ENCODE measurements at places on chromosomes 7 and 10.

GRCh38 chr7:34430456-34430855 lies 227.6 kb upstream of the NPSR1 start:
- DNase-seq, result no peak

DNA sequence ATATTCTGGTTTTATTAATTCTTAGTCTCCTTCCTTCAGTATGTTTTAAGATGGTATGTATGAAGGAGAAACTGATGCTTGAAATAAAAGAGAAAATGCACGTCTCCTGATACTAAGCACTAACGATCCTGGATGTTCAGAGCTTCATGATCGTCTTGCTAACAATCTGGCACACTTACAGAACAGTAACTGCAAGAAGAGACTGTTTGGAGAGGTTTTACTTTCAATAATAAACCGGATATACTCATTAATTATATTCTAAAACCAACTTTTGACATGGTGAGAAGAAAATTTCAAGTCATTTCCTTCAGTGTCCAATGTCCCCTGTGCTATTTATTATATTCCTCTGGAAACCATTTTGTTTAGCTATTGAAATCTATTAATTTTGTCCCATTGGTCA lies 251.0 kb downstream of the NXPH1 start:
- DNase-seq, result no peak

GRCh38 chr7:111593343-111593742 lies 31.1 kb upstream of the IMMP2L start:
- no peak for DNase-seq

GRCh38 chr10:43415544-43415943 lies 6.6 kb upstream of the HNRNPF start:
- no peak for DNase-seq

DNA sequence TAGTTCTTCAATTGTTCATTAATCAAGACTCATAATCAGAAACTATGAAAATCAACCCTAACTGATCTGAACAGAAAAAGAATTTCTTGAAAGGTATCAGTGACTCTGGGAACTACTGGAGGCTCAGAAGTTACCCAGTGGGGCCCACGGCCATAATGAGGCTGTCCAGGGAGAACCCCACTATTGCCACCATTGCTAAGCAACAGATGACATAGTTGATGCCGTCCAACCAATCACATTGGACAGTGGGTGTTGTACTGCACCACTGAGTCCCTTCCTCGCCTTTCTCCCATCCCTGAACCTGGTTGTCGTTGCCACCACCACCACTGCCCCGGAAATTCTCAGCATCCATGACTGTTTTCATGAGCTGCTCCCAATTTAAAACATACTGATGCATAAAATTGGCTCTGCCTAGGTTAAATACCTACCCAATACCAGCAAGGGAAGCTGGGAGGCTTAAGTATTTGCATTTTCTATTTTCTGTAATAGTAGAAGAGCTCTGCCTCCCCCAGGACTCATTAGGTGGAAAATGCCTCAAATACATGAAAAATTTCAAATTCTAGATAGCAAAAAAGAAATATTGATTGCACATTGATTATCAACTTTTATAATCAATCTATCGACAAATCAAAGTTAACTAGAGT lies 26.7 kb upstream of the USP6NL start:
- DNase-seq, result no peak

DNA sequence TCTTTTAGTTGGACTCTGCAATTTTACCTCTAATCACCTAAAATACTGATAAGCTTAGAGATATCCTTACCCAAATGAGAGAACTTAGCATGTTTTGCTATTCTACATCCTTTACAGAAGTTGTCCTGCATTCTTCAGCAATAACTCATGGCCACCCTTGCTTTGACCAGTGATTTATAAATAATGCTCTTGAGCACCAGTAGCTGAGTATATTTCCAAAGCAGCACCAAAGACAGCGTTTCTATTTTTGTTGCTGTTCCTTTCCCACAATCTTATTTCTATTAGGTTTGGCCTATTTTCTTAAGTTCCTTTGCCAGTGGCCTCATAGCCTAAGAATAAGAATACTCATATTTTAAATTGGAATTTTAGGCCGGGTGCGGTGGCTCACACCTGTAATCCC lies 15.0 kb downstream of the ARPC1A start:
- no peak for DNase-seq

GRCh38 chr7:151175047-151175792 lies 7.7 kb upstream of the GBX1 start:
- DNase-seq, result no peak

GRCh38 chr10:30868611-30869010 lies 163.1 kb downstream of the ZNF438 start:
- no peak for DNase-seq

DNA sequence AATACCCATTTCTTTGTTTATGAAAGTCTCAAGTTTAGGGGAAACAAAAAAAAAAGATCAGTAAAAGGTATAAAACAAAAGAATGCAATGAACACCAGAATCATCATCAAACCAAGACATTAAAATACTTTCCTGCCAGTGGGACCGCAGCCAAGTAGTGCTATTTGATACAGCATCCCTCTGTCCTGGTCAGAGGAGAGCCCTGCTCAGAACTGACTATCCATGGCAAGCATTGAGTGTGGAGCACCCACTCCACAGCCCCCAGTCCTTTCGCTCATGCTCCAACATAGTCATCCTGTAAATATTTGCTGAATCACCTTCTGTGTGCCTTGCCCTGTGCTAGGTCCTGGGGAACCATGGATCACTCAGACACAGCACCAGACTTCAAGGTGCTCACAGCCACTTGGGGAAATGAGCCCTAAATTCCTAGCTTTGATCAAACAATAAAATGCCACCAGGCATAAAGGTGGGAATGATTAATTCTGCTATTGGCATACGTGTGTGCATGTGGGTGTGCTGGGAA lies 213.6 kb upstream of the TBX20 start:
- DNase-seq, result no peak
